Kidney glomerular epithelial cell (primary cell): ENCODE measurements at places on chromosomes 12 and 14.

DNA sequence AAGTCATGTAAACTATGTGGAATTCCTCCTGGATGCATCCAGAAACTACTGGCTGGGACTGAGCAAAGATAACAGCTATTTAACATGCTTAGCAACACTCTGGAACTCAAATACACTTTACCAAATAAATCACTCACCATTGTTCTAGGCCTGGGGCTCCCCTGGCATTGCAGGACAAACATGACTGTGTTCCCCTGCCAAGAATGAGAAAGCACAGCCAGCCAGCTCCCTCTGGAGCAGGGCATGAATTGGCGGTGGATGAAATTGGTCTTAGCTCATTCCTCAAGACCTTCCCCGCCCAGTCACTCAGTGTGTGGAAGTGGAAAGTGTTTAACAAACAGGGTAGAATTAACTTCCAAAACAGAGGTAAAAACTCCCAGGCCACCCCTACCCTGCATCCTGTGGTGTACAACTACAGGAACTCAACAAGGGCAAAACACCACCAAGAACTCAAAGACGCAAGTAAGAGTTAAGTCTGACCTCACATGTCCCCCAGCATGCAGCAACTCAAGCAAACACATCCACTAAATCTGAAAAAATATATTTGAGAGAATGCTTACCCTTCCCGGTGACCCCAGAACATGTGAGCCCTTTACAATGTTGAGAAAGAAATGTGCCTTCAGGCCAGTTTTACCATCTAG is 58.4 kb upstream of the BDKRB2 start:
- peak; percentile 53 for DNase-seq

- DNase-seq = no peak
Measured at GRCh38 chr12:5633106-5633505, 201.2 kb downstream of the NTF3 start.

DNA sequence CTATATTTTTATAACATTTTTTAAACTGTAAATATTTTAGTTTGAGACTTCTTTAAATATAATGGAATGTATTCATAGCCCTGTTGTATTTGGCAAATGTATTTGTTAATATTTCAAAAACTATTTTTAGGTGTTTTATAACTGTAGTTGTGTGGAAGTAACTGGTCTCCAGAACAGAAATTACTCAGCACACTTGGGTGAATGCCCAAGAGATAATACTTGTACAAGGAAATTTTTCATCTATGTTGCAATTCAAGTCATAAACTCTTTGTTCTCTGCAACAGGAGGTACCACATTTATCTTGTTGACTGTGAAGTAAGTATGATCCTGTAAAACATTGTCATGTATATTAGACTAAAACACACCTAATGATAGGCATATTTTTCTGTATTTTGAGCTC is 72.8 kb downstream of the SLCO1B3 start:
- DNase-seq = no peak

DNA sequence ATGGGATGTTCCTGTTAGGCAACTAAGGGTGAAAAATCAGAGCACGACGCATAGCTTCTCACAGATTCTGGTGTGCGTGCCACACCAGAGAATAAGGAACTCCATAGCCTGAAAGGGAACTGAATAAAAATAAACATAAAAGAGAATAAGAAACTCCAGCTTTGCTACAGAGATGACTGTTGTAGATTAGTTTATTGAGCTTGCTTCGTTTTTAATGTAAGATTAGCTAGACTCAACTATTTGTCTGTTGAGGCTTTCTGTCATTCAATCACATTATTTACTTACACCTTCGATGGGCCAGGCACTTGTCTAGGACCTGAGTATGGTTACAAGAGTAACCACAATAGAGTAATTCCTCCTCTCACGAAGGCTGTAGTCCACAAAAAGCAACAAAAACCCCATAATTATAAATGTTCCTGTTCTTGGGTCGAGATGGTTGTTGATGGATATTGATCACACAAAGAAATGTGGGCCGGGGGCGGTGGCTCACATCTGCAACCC is 807 bp upstream of the ZCCHC8 start:
- DNase-seq = no peak

DNA sequence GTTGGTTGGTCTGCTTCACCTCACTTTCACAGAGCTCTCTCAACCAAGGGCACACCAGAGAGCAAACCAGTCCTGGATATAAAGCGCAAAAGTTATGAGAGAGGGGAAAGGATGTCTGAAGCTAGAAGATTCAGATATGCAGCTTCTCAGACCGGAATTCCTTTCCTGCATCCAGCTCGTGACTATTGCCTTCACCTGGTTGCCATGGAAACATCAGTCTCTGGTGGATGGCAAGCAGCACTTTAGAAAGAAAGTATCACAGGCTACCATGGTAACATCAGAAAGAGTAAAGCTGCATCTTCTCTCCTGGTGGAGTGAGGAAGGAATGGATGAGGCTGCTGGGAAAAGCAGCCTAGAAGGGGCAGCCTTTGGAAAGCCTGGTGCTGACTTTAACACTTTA is 13.7 kb downstream of the REM2 start:
- no peak for DNase-seq

- DNase-seq = no peak
Measured at GRCh38 chr12:33115716-33116115, 219.1 kb upstream of the PKP2 start.

DNA sequence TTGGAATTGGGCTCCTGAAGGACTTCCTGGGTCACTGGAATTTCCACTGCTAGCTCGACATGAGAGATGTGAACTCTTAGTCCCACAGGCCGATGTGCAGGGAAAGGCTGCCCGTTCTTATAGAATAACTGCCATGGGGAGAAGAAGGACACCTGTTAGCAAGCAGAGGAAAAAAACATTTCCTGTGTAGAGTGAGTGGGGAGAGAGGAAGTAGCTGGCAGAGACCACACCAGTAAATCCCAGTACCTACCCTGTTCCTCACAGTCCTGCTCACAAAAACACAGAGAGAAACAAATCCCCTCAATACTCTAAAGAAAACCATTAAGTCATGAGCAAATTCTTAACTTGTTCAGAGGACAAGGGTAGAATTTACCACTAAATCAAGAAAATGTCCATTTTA is 29.5 kb downstream of the AREL1 start:
- DNase-seq = no peak

DNA sequence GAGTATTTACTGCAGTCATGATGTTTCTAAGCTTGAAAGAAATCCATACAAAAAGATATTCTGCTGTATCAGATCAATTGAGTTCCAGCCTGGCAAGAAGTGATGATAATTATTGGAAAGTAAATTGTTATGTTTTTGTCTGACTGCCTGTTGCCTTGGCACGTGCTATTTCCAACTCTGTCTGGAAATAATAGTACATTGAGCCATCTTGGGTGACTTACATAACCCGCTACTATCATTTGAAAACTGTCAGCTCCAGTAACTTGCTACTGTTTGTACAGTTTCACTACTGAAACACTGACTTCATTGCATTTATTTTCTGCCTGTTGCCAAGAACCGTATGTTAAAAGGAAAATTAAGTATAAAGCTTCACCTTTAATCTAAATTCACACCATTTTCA is 318.6 kb downstream of the ITPR2 start:
- no peak for DNase-seq

- no peak for DNase-seq
Measured at GRCh38 chr14:63993992-63994391, 141.2 kb downstream of the SYNE2 start.

DNA sequence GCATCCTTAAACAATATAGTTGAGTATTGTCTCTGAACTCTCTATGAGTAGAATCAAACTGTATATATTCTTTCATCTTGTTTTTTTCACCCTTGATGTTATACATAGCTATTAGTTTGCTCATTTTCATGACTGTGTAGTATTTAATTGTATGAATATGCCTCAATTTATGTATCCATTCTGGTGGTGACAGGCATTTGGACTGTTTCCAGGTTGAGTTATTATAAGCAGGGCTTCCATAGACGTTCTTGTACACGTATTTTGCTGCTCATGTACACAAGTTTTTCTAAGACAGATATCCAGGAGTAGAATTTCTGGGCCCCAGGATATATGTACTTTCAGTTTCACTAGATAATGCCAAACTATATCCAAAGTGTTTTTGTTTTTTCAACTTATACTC is 211.4 kb downstream of the NTF3 start:
- no peak for DNase-seq

- no peak for DNase-seq
Measured at GRCh38 chr12:49013428-49013827, 5.1 kb downstream of the PRKAG1 start.

- DNase-seq = no peak
Measured at GRCh38 chr14:39315859-39316444, 82.2 kb downstream of the MIA2 start.

DNA sequence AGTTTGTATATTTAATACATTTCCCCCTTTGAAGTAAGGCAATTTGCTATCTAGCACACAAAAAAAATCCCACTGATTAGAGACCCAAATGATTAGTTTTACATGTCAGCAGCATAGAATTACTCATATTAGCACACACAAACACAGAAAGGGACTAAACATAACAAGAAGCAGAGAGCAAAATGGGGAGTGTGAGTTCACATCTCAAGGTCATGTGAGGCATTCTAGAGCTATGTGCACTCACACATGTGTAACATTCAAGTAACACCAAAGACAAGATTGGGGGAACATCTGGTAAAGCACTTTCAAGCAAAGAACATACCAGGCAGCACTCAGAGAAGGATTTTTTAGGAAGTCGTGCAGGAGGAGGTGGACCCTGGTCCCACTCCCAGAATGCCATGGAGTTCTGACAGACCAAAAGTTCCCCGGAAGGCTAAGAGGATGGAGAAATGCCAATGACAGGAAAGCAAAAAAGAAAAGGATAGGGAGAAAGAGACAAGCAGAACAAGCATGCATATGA is 105.8 kb upstream of the SINHCAF start:
- peak; percentile 1 for DNase-seq

DNA sequence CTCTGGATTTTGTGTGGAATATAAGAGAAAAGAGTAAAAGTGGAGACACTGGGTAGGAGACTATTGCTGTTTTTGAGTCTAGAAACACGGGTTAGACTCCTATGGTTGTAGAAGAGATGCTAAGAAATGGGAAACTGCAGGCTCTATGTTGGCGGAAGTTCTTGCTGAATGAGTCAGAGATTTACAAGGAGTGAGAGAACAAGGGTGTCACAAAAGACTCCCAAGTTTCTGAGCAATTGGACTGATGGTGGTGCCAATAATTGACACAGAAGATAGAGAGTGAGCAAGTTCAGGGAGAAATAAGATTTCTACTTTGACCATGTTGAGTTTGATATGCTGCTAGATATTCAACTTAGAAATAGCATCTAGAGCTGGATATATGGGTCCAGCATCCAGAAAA is 2.6 kb upstream of the PRKD1 start:
- no peak for DNase-seq

GRCh38 chr12:96907671-96908422 is 790 bp downstream of the NEDD1 start:
- DNase-seq = no peak

DNA sequence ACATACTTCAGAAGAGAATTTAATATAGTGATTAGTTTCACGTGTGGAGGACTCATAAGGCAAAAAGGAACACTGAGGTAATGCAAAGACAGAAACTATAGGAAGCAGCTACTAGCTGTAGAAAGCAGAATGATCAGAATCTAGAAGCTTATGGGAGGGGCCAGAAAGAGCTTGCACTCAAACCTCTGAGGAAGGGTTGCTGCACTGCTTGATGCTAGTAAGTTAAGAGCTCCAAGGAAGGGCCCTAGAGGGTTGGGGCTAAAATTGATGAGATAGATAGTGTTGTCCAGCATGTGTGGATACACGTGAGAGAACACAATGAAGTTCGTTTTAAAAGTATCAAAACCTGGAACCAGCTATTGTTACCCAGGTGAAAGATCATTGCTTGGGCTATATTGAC is 311.1 kb downstream of the SLC6A15 start:
- DNase-seq = no peak

DNA sequence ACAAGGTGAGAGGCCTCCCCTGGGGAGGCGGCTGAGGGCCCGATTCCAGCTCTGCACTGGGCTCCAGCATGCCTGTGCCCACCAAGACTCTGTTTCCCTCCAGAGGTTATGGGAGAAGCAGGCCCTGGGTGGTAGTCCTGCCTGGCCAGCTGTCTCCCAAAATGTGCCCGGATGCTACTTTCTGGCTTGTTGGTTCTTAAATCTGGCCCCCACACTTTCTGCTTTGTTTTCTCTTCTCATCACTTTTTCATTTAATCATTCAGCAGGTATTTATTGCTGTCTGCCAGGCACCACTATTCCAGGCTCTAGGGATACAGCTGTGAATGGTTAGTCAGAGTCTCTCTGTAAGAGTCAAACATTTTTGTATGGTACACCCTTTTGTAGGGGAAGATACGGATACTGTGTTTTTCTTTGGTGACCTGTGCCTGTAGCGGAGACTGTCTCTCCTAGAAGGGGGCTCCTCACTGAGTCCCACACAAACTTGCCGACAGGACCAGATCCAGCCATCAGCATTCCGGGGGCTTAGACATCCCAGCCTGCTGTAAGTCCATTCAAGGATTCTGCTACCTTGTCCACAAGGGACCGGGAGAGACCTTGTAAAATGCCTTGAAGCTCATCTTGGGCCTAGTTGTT is 3.8 kb downstream of the DHRS2 start:
- DNase-seq = no peak

DNA sequence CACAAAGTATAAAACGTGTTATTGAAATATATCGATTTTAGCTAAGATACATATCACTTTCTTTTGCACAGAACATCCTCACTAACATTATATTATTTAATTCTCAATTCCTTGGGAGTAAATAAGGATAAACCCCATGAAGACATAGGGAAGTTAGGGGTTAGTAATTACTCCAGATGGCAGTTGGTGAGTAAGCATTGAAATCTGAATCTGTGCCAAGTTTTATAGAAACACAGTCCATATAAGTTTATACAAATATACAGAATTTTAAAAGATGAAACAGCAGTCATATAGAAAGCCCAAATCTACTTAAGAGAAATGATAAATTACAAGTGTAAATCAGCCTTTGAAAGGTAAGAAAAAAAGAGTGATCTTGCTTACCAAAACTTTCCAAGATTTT is 200.4 kb upstream of the SYT10 start:
- DNase-seq = no peak

DNA sequence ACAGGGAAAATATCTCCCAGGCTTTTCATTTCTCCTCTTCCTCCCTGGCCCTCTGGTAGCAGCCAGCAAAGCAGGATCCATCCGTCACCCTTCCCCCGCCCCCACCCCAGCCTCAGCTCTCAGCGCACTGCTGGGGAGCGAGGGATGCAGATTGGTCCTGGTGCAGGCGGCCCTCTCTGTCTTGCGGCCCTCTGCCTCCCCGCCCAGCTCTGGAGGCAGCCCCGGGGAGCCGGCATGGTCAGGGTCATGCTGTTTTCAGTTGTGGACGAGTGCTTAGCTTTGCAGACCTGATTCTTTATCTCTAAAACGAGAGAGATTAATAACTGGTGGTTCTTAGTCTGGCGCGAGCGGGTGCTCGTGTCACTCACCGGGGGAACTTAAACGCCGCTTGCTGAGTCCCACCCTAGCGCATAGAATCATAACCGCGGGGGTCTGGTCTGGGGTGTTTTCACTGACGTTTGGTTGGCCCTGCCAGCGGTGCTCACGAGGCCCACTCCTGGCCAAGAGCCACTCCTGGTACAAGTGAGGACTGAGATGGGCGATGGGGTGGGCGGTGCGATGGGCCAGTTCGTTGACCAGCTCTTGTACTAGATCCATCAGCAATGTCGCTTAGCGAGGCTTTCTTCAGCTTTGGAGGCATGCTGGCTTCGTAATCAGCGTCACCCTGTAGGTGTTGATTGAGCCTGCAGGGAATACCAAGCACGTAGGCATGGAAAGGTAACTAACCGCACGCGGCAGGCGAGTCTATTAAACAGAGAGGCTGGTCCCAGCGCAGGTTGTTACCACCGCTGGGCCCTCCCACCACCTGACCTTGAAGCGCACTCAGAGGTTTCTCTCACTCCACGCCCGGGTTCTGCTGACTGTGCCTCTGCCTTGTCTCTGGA is 95.2 kb downstream of the TSPAN9 start:
- no peak for DNase-seq

GRCh38 chr12:93043877-93044209 is 114.7 kb upstream of the EEA1 start:
- no peak for DNase-seq
